ENCODE measurements at places on chromosomes 2 and 18.

DNA sequence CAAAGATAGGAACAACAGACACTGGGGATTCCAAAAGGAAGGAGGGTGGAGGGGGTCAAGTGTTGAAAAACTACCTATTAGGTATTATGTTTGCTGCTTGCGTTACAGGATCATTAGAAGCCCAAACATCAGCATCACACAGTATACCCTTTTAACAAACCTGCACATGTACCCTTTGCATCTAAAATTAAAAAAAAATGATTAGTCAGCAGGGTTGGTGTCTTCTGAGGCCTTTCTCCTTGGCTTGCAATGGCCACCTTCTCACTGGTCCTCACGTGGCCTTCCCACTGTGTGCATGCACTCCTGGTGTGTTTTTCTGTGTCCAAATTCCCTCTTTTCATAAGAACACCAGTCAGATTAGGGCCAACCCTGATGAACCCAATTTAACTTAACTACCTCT, 5.6 kb upstream of the IMPA2 start:
- no peak for DNase-seq

DNA sequence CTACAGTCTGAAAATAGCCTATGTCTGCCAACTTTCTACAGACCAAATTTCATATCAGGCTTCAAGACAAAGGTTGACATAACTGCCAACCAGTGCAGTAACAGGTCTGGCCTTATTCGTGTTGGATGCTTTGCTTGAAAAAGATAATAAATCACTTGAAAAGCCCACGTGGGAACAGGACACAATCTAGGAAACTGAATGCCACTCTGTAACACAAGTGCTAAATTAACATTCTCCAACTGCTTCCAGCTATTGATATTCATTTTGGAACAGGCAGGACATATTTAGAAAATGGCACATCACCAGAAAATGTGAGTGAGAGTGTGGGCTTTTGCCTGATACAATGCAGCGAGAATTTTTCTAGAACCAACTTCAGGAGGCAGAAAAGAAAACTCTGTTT, 165.9 kb upstream of the CCDC150 start:
- DNase-seq: no peak

DNA sequence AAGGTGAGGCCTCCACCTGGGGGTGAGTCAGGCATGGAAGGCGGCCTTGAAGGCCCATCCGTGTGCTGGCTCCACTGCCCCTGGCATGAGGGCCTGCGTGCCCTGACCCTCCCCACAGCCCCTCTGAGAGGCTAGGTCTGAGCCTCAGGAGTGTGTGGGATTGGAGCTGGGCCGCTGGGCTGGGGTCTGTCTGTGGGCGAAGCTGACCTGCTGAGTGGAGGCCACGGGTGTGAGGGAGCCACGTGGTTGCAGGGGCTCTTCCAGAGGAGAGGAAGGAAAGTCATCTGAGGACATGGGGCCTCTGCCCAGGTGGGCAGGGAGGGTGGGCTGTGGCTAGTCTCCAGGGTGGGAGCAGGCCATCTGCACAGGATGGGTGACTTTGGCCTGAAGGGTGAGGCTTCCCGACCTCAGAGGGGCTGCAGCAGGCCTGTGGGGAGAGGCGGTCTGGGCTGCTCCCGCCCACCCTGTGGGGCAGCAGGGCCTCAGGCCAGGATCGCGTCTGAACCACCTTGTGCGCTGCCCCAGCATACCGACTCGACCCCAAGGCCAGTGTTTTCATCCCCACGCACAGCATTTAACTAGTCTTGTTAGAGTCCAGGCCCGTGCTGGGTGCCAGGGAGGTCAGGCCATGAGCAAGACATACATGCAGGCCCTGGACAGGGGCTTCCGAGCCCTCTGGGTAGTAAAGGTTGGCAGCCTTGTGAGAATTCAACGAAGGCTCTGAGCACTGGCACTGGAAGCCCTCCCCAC, 11.2 kb downstream of the ARHGEF4 start:
- no peak for DNase-seq

DNA sequence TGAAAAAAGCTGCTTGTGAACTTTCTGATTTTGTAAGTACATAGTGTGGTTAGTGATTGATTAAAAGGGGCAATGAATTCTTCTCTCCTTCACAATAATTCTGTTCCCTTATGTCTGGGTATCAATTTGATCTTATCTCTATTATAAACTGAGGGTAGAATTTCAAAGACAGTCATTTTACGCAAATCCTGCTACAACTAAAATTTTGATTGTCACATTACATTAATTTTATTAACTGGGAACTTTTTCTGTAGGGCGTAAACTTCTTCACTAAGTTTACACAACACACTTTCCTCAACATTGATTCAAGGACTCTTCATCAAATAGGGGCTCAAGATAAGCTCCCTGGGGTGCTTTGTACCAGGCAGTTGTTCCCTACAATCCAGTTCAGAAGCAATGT, 5.0 kb upstream of the SLC8A1 start:
- DNase-seq: no peak

DNA sequence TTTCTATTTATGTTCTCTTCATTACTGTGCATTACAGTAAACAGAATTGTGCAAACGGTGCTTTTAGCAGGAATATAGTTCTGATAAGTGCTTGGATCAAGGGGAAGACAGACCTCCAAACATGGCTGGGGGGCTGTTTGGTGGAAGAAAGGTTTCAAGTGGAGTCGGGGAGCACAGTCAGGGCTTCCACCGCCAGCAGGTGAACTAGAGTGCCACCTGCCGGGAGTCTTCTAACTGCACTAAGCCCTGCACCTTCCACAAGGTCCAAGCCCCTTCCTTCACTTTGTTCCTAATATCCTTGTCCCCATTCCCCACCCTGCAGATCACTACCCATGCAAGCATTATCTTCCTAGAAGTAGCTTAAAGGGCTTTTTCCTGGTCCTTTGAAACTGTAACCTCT, 11.1 kb downstream of the ONECUT2 start:
- no peak for DNase-seq

- no peak for DNase-seq
Observed at GRCh38 chr18:70415823-70416488, 127.1 kb downstream of the SOCS6 start.

- no peak for DNase-seq
Observed at GRCh38 chr2:202327858-202328257, 48.3 kb upstream of the BMPR2 start.

GRCh38 chr18:56380685-56381084, 257.7 kb downstream of the TXNL1 start:
- DNase-seq: no peak

DNA sequence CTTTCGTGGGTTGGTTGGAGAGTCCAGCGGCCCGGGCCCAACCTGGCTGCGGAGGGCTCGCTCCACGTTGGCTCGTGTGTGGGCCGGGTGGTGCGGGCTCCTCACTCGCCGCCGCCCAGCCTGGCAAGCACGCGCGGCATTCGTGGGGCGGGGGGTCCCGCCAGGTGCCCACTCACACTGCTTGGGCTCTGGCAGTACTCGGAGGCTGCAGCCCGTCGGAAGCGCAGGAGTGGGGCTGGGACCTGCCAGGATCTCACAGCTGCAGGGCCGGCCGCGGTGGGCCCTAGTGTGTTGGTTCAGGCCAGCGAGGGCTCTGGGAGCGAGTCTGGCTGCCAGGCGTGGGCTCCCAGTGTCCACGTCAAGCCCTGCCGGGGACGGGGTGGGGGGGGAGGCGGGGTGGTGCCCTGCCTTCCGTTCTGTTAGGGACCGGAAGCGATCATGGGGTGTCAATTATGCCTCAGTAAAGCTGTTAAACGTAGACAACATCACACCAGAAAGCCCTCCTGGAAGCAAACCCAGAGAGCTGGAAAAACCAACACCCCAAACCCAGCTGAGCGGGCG, 1.0 kb upstream of the HS6ST1 start:
- no peak for DNase-seq

GRCh38 chr2:124698979-124699565, 674.0 kb downstream of the CNTNAP5 start:
- no peak for DNase-seq

- DNase-seq: no peak
Observed at GRCh38 chr2:158734442-158734841, 60.7 kb upstream of the DAPL1 start.

- DNase-seq: no peak
Observed at GRCh38 chr2:73291093-73291460, 2.3 kb downstream of the EGR4 start.

DNA sequence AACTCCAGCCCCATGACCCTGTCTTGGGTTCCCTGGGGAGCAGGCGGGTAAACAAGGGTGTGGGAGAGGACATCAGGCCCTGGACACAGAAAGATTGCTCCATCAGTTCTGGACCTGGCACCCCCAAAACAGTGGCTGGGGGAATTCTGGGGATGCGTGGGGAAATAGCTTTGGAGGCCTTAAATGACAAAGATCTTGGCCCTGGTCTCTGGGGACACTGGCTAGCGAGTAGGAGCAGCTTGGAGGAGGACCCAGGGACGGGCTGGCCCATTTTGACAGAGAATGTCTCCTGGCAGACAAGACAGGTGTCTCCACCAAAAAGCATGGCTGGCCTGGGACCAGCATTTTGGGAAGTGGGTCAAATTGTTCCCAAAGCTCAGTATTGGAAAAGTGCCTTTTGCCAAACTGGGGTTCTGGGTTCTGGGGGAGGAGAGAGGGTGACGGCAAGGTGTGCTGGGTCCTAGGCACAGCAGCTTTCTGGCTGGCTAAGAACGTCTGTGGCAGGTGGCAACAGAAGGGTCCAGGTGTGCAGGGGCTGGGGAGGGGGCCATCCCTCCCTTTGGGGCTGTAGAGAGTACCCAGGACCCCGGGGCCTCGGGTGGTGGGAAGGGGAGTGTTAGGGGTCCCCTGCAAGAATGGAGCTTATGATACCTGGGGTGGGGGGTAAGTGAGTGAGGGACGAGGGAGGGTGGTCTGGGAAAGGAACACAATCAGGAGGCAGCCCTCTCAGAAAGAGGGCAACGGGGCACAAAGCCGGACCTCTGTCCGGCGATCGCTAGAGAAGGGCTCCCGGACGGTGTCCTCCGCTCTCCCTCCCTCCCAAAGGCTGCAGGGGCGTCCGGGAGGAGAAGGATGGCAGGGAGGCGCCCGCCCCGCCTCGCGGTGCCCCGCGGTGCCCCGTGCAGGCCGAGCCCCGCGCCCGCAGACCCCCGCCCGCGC, 556 bp downstream of the CYRIA start:
- DNase-seq: no peak

- DNase-seq: no peak
Observed at GRCh38 chr18:6672821-6673308, 56.7 kb upstream of the ARHGAP28 start.

All from BJ (cell line).